Lower lobe of right lung (tissue), 2 donors: ENCODE measurements at places on chromosomes 7 and 10. TPM values are rescaled to one million over a fixed set of nuclear protein-coding genes. Genes with fewer than 3 reads are reported as not detected.
A peak's percentile ranks its signal among the peaks of the same experiment; 100 is the strongest.

Gene CCDC146
- 17.3 TPM for total RNA-seq

DNA sequence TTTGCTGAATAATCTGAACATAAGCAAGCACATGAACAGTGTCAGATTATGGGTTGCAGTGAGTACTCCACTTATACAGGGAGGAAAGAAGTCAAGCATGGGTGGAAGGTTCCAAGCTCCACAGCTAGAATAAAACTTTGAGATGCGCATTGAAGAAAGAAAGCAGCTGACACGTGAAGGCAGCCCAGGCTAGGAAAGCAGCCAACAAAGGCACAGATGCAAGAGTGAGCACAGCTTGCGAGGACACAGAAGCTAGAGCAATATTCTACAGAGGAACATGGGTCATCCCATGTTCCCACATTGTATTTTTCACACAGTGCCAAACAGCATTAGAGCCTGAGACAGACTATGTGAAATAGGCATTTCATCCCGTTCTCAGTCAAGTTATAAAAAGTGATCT, 194.6 kb upstream of the TBX20 start:
- H3K4me3 ChIP-seq, result no peak overlapping the region
- H3K27me3 ChIP-seq, result peaks cover 3% of the 10 kb centered on the region
- DNase-seq, result no peak
- H3K36me3 ChIP-seq, result no peaks in the 10 kb centered on the region

GRCh38 chr7:30682212-30683083, at the start of gene CRHR2:
CRHR2 (minus strand) TSS chr7:30682456; CDS start chr7:30682280, 176 bp downstream.
- H3K4me3 ChIP-seq, result peak within 1 kb of the TSS; percentile 56
- no peak for DNase-seq
- peaks cover 13% of the 10 kb centered on the region for H3K4me1 ChIP-seq
- no peak within 1 kb of the TSS for H3K27ac ChIP-seq

GRCh38 chr10:80506836-80507487, 30.7 kb upstream of the SH2D4B start:
- no peak for DNase-seq
- H3K27ac ChIP-seq, result peak overlapping the region; percentile 74
- peaks cover 92% of the 10 kb centered on the region for H3K4me1 ChIP-seq
- H3K4me3 ChIP-seq, result no peak overlapping the region

GRCh38 chr7:65953001-65953720, 28.9 kb downstream of the GUSB start:
- no peaks in the 10 kb centered on the region for H3K4me1 ChIP-seq
- H3K36me3 ChIP-seq, result peaks cover 28% of the 10 kb centered on the region

DNA sequence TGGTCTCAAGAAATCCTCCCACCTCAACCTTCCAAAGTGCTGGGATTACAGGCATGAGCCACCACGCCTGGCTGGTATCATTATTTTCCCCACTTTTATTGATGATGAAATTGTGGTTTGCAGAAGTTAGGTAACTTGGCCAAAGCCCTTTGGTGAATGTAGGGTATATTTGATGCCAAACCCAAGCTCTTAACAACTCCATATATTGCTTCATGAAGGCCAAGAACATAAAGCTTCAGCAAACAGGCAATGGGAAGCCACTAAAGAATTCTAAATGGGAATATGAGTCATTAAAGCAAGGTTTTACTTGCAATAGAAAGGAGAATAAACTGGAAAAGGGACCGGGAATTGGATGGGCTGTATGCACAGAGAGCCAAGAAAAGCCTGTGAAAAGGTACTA, 142.7 kb downstream of the KMT2E start:
- H3K27me3 ChIP-seq, result no peaks in the 10 kb centered on the region
- H3K4me3 ChIP-seq, result no peak overlapping the region
- peaks cover 9% of the 10 kb centered on the region for H3K4me1 ChIP-seq
- no peak for DNase-seq
- H3K36me3 ChIP-seq, result peaks cover 19% of the 10 kb centered on the region

Gene CALML3
- total RNA-seq, result not detected

GRCh38 chr7:6294839-6295238, 22.4 kb upstream of the CYTH3 start:
- H3K27me3 ChIP-seq, result no peaks in the 10 kb centered on the region
- H3K36me3 ChIP-seq, result no peaks in the 10 kb centered on the region
- no peak overlapping the region for H3K27ac ChIP-seq
- H3K4me1 ChIP-seq, result no peaks in the 10 kb centered on the region
- H3K4me3 ChIP-seq, result no peak overlapping the region
- DNase-seq, result no peak
